ENCODE measurements at places on chromosomes 16 and 17.
A peak's percentile ranks its signal among the peaks of the same experiment; 100 is the strongest.

- no peak for DNase-seq
These were observed 65.1 kb upstream of the METRNL start for GRCh38 chr17:83014297-83014696.

DNA sequence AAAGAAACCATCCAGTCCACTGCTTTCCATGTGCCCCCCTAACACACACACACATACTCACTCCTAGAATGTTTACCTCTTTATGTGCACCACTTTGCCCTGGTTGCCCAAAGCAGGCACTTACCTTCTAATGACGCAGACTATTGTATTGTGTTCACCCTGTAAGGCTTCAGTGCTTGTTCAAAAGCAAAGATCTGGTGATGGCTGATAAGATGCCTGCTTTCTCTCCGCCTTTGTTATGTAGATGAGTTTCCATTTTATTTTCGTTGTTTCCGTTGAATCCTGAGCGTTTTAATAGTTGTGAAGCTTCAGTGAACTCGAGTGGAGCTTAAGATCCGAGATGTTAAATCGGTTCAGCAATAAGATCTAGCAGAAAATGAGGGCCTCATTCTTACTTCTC, 452.7 kb downstream of the TMEM114 start:
- no peak for DNase-seq

DNA sequence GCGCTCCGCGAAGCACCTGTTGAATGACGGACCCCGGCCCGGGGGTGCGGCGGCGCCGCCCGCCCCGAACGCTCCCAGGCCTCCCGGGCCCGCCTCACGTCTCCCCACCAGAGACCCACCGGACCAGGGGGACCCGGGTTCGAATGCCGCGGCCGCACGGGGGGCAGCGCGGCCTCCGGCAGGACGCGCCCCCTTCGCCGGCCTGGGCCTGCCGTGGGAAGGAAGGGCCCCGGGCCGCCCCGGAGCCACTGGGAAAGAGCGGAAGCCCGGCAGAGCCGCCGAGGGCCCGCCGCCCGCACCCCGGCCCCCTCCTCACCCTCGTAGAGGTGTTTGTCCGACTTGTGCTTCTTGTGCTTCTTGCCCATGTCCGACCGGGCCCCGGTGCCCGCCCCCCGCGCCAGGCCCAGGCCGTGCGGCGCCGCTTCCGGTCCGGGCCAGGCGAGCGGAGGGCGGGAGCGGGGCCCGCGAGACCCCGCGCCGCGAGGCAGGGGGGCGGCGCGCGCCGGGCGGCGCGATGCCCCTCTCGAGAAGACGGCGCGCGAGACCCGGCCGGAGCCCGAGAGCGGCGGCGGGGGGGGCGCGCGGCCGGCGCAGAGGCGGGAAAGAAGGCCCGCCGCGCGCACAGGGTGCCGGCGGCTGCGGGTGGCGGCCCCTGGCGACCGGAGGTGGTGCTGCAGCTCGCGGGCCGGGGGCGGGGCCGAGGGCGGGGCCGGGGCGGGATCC, at the start of gene BRD7:
TSS of gene BRD7 (minus strand) at position 579 of the 723 bp plus-strand sequence. CDS start at position 365, 214 bp downstream.
- DNase-seq, result peak; percentile 73

DNA sequence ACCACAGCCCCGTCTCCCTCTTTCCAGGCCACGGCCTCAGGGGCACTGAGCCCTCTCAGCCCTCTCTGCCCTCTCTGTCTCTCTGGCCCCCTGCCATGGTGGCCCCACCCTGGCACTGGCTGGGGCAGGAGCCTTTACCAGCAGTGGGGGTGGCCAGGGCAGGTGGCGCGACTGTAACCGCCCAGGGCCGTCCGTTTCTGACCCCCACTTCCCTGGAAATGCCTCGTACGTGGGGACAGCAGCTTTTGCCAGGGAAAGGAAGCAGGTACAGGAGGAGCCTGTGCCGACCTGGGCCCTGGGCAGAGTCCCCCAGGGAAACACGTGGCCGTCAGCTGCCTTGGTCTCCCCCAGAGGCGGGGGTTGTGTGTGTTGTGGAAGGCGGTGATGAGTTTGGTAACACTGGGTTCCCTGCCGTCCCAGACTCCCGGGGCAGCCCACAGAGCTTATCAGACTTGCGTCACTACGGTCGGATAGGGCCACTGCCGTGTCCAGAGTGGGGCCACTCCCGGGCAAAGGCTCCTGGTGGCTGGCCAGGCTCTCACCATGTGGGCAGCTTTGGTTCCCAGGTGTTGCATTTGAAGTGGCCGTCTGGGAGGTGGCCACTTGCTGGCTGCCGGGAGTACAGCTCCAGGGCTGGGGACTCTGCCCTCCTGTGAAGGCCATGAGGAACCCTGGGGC, 249.3 kb upstream of the CIBAR2 start:
- no peak for DNase-seq

- no peak for DNase-seq
These were observed 32.6 kb downstream of the CNTNAP4 start for GRCh38 chr16:76309639-76310335.

DNA sequence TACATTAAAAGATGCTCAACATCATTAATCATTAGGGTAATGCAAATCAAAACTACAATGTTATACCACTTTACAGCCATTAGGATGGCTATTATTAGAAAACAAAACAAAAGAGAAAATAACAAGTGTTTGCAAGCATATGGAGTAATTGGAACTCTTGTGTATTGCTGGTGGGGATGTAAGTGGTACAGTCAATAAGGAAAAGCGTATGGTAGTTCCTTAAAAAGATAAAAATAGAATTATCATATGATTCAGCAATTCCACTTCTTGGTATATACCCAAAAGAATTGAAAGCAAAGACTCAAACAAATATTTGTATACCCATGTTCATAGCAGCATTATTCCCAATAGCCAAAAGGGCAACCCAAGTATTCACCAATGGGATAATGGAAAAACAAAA, 1.4 kb upstream of the CAPNS2 start:
- no peak for DNase-seq

GRCh38 chr16:1146409-1146808, 6.5 kb upstream of the CACNA1H start:
- no peak for DNase-seq

DNA sequence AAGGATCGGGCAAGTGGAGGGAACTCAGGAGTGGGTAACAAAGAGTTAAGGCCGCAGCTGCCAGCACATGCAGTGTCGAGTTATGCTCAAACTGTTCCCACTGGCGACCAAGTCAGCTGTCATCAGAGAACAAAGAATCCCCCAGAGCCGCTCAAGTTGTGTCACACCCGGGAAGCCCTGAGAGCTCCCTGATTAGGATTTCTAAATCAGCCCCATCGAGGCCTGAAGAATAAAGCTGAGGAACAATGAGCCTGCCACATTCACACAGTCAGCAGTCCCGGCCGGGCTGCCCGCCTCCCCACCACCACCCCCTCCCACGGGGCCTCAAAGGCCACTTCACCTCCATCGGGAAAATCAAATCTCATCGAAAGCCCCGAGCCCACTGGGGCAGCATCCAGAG, 84.5 kb downstream of the SOX9 start:
- no peak for DNase-seq

- DNase-seq, result no peak
These were observed 9.9 kb upstream of the EDC4 start for GRCh38 chr16:67862623-67863583.

DNA sequence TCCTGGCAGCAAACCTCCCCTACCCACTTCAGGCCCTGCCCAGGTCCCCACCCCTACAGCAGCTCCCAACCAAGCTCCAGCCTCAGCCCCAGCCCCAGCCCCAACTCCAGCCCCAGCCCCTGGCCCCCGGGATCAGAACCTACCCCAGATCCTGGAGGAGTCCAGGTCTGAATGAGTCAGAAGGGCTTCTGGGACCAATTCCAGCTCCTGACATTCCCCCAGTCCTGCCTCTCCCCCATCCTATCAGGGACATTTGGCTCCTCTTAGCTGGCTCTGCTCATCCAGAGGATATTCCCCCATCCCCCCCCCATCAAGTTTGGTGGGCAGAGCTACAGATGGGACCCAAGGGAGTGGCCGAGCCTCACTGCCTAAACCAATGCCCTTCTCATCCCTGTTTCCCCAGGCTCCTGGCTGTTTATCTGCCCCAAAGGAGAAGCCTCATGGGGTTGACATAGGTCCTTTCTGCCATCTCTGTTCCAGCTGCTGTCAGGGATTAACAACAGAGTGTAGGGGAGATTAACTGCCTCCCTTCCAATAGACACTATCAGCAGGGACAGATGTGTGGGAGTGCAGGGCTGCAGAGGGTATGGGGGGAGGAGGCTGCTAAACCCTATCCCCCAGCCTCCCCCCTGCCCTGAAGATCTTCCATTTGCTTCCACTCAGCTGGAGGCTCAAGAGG, 16.5 kb downstream of the CNTNAP1 start:
- no peak for DNase-seq

DNA sequence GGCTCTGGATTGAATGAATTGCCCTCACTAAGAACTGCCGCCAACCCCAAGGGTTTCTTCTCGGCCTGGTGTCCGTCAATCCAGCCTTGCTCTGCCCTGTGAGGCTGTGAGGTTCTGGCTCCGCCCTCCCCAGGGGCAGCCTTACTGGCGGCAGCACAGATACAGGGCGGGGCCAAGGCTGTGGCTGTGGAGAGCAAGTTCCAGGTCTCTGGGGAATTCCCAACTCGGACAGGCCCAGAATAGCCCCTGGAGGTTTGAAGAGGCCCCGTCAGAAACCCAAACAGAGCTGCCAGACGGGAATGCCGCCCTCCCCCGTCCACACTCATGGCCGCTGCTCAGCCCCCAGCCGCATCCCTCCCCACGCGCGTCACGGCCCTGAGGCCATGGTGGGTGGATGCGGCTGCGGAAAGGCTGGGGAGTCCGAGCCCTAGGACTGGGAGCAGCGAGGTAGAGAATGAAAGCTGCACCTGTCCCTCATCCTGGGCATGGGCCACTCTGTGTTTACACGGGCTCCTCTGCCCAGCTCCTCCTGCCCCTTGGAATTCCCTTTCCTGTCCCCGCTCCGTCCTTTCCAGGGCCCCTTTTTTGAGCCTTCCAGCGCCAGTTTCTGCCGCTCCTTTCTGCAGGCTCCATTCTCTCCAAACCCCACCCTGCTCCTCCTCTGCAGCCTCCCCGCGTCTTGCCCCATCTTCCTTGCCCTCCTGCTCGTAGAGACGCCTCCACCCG, 660 bp upstream of the PRRT2 start:
- peak; percentile 83 for DNase-seq

All from inflammatory macrophage (primary cell).